ENCODE measurements at places on chromosomes 5 and 9.

DNA sequence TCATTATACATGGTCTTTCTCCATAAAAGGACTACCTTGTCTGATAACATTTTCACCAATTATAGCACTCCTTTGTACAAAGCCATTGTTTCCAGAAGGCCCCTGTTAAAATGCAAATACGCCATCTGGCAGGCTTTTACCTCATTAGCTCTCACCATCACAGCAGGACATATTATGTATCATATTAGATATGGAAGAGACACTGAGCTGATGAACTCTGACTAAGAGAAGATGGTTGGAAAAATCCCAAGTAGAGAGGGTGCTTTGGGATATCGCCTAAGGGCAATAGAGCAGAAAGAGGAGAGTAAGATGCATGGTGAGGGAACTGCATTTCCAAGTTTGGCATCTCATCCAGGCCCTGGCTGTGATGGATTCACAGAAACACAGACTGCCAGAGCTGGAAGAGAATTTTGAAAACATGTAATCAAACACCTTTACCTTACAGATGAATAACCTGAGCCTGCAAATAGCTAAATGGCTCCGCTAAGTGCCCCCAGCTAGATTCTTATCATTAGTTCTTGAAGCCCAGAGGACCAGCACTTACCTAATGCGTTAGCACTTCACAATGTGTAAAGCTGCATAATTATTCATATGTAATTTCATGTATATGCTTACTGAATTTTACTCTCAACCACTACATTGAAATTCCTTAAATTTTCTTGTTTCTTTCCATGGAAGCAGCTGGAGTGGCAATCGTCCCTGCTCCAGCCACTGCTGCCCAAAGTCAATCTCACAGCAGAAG is 393.6 kb upstream of the IZUMO3 start:
- no peak for DNase-seq

- DNase-seq, result no peak
These were observed 66.3 kb upstream of the SPINK5 start for GRCh38 chr5:147997486-147997885.

DNA sequence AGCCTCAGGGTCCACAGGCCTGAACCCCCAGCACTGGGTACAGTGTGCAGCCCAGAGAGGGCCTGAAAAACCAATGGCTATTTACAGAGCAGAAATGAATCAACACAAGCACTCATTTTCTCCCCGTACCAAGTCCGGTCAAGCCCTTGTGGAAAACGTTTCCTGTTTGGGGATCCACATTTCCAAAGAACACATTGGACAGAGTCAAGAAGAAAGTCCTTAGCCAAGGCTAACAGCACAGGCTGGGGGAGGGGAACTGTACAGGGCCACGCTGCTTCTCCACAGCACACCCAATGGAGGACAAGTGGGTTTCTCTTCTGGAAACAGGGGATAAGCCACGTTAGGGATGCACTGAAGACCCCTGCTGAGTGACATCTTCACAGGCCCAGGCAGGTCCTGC is 62.3 kb downstream of the NSUN2 start:
- no peak for DNase-seq

GRCh38 chr5:39057734-39058133 is 16.5 kb downstream of the RICTOR start:
- DNase-seq, result no peak

- DNase-seq, result no peak
These were observed 159.7 kb upstream of the SNX2 start for GRCh38 chr5:122615146-122615545.

GRCh38 chr5:173355561-173355960 is 27.3 kb upstream of the STC2 start:
- DNase-seq, result no peak
